ENCODE measurements at places on chromosomes 12 and 14. TPM values are rescaled to one million over a fixed set of nuclear protein-coding genes. Genes with fewer than 3 reads are reported as not detected.
A peak's percentile ranks its signal among the peaks of the same experiment; 100 is the strongest.

DNA sequence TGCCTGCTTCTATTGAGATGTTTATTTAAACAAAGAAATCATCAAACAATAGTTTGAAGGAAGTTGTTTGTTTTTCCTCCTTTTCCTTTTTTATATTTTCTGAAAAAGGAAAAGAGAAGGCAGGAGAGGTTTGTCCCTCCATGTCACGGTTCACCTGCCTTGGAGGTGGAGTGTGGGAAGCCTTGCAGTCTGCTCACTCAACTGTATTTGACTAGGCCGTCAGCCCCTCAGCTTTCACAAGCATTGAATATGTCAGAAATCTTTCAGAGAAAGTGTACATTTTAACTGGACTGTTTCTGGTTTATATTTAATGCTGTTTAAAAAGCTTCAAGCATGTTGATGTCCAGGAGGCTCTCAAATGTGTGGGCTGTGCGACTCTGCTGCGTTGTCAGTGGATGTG lies 370.4 kb downstream of the NPAS3 start:
- DNase-seq = no peak
- no peak overlapping the region for H3K27ac ChIP-seq
- H3K36me3 ChIP-seq = no peaks in the 10 kb centered on the region
- no peaks in the 10 kb centered on the region for H3K27me3 ChIP-seq

Gene CIROP
- total RNA-seq = not detected

Gene DNAAF2
- 3.3 TPM for total RNA-seq

Gene SOAT2
- total RNA-seq = not detected

- no peak for DNase-seq
- no peaks in the 10 kb centered on the region for H3K36me3 ChIP-seq
- H3K27ac ChIP-seq = peak overlapping the region; percentile 52
- H3K4me1 ChIP-seq = peaks cover 92% of the 10 kb centered on the region
- no peaks in the 10 kb centered on the region for H3K27me3 ChIP-seq
These were observed 13.2 kb downstream of the RASSF8 start for GRCh38 chr12:25971654-25972041.

DNA sequence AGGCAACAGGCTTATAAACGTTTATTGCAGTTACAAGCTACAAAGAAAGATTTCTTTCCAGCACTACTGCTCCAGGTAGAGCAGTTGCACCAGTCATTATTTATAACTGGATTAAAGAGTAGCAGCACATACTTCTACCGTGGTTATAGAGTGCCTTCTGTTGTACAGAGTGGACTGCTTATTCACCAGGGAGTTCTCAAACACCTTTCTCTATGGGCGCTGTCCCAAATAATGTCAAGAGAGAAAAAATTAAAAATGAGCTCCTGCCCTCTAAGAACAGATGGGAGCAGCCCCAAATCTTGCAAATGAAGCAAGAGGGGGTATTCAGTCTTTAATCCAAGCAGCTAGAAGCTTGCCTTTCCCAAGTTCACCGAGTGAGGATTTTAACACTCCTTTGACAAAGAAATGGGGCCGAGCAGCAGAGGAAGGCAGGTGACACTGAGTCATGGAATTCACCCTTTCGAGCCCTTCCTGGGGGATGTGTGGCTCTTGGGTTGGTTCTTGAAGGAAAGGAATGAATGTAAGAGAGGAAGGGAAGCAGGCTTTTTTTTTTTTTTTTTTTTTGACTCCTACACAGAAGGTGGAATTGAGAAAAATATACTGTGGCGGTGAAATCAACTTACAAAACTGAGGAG lies 181.2 kb downstream of the PRKCH start:
- no peaks in the 10 kb centered on the region for H3K27me3 ChIP-seq
- DNase-seq = no peak
- H3K4me3 ChIP-seq = no peak overlapping the region
- H3K36me3 ChIP-seq = no peaks in the 10 kb centered on the region

GRCh38 chr12:121010860-121011259 lies 5.4 kb downstream of the C12orf43 start:
- no peak overlapping the region for H3K27ac ChIP-seq
- no peak overlapping the region for H3K4me3 ChIP-seq
- no peak for DNase-seq
- peaks cover 59% of the 10 kb centered on the region for H3K36me3 ChIP-seq

DNA sequence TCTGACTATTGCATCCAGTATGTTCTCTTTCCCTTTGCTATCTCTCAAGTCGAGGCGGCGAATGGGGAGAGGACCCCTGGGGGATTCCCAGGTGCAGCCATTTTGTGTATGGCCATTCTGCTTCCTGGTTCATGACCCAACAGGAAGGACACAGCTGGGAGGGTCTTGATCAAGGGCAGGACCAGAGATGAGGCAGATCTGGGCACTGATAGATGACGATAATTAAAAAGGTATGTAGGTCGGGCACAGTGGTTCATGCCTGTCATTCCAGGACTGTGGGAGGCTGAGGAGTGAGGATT lies 73.9 kb downstream of the EID3 start:
- H3K4me1 ChIP-seq = no peaks in the 10 kb centered on the region
- H3K4me3 ChIP-seq = no peak overlapping the region
- no peaks in the 10 kb centered on the region for H3K36me3 ChIP-seq
- no peaks in the 10 kb centered on the region for H3K27me3 ChIP-seq
- H3K27ac ChIP-seq = no peak overlapping the region

Gene ISM2
- 0.36 TPM for total RNA-seq

DNA sequence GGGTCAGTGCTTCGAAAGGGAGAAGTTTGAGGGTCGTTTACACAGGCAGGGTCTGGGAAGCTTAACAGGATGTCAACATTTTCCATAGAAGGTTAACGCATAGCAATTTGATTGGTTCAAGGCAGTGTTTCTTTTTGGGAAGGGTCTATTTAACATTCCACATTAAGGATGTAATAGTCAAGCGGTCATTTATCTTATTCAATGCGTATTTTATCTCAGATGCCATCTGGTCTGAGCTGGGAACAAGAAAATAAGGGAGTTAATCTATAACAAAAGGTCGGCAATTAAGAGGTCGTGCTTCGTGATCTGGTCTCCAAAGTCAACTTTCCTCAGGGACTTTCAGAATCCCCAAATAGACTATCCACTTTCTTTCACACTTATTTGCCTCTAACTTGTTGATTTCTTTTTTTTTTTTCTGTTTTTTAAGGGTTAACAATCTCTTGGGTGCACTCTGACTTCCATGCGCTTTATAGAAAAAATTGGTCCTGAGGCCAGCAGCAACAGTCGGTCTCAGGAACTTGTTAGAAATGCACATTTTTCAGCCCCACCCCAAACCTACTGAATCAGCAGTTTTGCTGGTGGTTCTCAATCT lies 550 bp upstream of the RESF1 start:
- no peaks in the 10 kb centered on the region for H3K27me3 ChIP-seq
- H3K27ac ChIP-seq = peak overlapping the region; percentile 92

- peak overlapping the region; percentile 74 for H3K27ac ChIP-seq
- peak overlapping the region; percentile 61 for H3K4me3 ChIP-seq
- no peak for DNase-seq
- H3K36me3 ChIP-seq = no peaks in the 10 kb centered on the region
- H3K4me1 ChIP-seq = no peaks in the 10 kb centered on the region
These were observed 687 bp downstream of the ASIC1 start for GRCh38 chr12:50057896-50058670.

Gene C12orf76
- total RNA-seq = 20.1 TPM
